Prostate gland (tissue), 2 donors: ENCODE measurements at places on chromosomes 6 and 20. TPM values are rescaled to one million over a fixed set of nuclear protein-coding genes. Genes with fewer than 3 reads are reported as not detected.
A peak's percentile ranks its signal among the peaks of the same experiment; 100 is the strongest.

DNA sequence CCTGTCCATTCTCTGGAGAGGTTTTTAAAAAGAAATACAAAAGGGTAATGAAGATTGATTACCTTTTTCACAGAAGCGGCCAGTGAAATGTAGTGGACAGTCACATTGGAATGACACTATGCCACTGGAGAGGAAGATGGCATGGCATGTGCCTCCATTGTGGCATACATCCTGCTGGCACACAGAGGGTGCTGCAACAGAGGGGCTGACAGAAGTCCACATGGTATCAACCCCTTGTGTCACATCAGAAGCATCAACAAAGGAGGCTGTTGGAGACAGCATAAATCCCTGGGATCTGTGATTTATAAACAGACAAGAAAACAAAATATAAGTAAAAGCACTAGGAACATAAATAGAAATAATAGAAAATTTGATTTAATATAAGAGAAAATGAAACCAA is 594.9 kb downstream of the PHF3 start:
- no peaks in the 10 kb centered on the region for H3K36me3 ChIP-seq
- H3K27ac ChIP-seq = no peak overlapping the region
- H3K4me3 ChIP-seq = no peak overlapping the region
- DNase-seq = no peak
- no peaks in the 10 kb centered on the region for H3K27me3 ChIP-seq

DNA sequence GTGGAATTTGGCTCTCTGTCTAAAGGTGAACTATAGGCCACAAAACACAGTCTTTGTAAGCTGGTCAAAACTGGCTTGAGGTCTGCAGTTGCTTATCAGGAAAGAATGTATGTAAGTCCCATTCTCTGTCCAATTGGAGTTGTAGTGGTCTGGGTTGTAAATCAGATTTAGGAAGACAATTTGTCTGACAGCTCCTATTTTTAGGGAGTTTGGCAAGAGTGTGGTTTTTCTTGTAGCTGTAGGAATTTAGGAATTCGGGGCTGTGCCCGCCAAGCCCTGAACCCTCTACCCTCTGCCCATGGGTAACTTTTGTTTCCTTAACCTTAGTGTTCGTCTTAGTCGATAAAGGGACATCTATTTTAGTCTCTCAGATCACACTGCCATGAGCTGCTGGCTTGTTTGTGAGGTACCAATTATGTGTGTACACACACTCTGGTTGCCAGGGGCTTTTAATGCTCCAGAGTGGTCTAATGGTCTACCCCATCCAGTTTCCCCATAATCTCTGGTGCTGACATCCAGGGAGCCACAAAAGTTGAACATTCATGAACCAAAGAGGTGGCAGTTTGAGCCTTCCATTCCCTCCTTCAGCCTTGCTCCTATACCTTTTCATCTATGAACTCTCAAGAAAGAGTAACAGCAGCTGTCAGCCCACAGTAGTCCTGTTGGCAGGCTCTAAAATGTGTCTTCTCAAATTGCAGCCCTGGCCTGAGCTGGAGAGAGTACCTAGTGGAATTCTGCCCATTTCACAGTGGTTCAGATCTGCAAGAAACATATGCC is 93.0 kb downstream of the ANKRD6 start:
- H3K4me1 ChIP-seq = no peaks in the 10 kb centered on the region
- H3K36me3 ChIP-seq = no peaks in the 10 kb centered on the region
- H3K27me3 ChIP-seq = no peaks in the 10 kb centered on the region
- H3K4me3 ChIP-seq = no peak overlapping the region
- DNase-seq = no peak
- no peak overlapping the region for H3K27ac ChIP-seq

DNA sequence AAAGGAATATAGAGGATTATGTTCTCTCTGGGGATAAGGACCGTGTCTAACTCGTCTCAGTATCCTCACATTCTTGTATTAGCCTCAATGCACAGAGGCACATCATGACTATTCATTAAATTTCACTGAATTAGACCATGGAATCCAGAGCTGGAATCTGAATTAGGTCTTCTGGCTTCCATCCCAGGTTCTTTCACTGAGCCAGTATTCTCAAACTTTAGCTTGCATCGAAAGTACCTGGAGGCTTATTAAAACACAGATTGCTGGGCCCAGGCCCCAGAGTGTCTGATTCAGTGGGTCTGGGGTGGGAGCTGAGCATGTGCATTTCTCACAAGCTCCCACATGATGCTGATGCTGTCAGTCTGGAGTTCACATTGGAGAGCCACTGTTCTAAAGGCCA is 142.0 kb downstream of the UST start:
- no peak overlapping the region for H3K4me3 ChIP-seq
- no peak for DNase-seq
- H3K27ac ChIP-seq = peak overlapping the region; percentile 36
- no peaks in the 10 kb centered on the region for H3K27me3 ChIP-seq
- H3K4me1 ChIP-seq = peaks cover 6% of the 10 kb centered on the region
- H3K36me3 ChIP-seq = no peaks in the 10 kb centered on the region

DNA sequence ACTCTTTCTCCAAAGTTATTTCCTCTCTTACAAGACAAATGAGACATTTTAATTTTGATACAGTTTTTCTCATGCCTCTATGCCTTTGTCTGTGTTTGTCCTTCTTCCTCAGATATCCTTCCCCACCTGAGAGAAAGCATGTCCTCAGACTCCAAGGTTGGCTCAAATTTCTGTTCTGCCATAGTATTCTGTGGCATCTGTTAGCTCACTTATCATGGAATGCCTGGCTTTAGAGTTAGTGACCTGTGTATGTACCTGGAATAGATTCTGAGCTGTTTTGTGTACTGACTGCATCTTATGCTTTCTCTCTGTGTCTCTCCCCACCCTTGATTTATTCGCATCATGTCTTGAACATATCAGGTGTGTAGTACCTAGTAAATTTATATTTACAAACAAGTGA is 90.0 kb downstream of the CENPW start:
- no peaks in the 10 kb centered on the region for H3K36me3 ChIP-seq
- no peak overlapping the region for H3K27ac ChIP-seq
- no peaks in the 10 kb centered on the region for H3K27me3 ChIP-seq
- no peak overlapping the region for H3K4me3 ChIP-seq
- DNase-seq = no peak

DNA sequence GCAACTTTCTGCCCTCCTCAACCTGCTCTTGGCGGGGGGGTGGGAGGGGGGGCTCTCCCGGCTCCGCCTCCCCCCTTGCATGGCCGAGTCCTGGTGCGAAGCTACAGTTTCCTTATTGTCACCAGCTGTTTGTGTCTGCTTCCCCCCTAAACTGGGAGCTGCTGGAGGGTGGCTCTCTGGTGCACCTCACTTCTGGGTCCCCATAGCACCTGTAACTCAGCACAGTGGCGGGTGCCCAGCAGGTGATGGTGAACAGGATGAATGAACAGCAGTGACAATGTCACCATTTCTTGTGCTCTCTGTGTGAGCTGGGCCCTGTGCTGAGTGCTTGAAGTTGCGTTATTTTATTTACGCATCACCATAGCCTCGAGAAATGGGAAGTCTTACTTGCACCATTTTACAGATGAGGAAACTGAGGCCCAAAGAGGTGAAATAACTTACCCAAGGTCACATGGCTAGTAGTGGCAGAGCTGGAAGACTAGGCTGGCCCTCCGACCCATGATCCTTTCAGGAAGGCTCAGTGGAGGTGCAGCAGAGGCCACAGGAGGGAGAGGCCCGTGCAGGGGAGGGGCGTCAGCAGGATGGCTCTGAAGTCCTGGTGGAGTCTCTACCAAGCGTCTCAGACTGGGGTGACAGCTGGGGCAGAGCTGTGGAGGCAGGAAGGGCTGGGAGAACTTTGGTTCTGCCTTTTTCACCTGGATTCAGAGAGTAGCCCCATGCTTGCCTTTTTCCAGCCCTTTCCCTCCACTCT is 41.8 kb downstream of the SRC start:
- H3K27ac ChIP-seq = no peak overlapping the region
- DNase-seq = no peak
- no peak overlapping the region for H3K4me3 ChIP-seq
- H3K36me3 ChIP-seq = no peaks in the 10 kb centered on the region
- H3K27me3 ChIP-seq = no peaks in the 10 kb centered on the region
- no peaks in the 10 kb centered on the region for H3K4me1 ChIP-seq

DNA sequence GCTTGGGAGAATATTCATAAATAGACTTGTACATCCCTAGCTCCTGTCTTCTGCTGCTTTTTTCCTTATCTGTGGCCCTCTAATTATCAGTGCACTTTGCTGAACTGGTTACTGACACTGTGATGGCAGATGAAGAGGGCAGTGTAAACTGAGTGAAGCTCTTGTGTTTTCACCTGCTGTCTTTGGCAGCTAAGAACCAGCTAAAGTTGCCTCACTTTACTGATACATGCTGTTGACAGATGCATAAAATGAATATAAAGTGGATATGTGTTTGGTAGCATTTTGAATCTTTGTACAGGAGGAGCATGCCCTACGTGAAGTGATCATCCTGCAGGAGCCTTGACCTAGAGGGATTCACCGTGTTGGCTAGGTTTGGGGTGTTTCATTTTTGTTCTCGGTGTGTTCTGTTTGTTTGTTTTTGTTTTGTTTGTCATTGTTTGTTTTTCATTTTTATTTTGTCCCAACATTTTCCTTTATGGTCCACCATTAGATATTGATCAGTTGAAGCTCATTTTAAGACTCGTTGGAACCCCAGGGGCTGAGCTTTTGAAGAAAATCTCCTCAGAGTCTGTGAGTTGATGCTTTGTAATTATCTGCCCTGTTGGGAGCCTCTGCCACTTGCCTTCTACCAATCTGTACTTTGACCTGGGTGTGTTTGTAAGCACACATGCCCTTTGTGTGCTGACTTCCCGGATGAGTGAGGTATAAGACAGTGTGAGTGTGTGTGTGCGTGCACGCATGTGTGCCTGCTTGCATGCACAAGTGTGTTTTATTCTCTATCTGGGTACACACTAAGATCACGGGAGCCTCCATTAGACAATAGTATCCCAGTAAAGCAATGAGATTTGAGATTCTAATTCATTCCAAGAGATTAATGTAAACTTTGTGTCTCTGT is 34.6 kb upstream of the MAPK13 start:
- H3K4me1 ChIP-seq = peaks cover 3% of the 10 kb centered on the region
- H3K27me3 ChIP-seq = no peaks in the 10 kb centered on the region
- no peak overlapping the region for H3K27ac ChIP-seq
- no peak overlapping the region for H3K4me3 ChIP-seq
- DNase-seq = no peak

MOG gene
- not detected for total RNA-seq

DYNLT2 gene
- 2.2 TPM for total RNA-seq

WDR46 gene
- total RNA-seq = 41.3 TPM

KIF13A gene
- 57.5 TPM for total RNA-seq

BIRC7 gene
- not detected for total RNA-seq
